ENCODE measurements at places on chromosomes 11 and 22.

- DNase-seq = no peak
These were observed 10.5 kb upstream of the OR2AT4 start for GRCh38 chr11:75107187-75107586.

- no peak for DNase-seq
These were observed 45.1 kb downstream of the PTPRJ start for GRCh38 chr11:48025293-48025983.

GRCh38 chr22:50289942-50290630 lies 17.4 kb downstream of the PLXNB2 start:
- DNase-seq = no peak

- no peak for DNase-seq
These were observed 5.5 kb downstream of the RAB36 start for GRCh38 chr22:23150762-23151161.

GRCh38 chr11:77131560-77131959 lies 3.5 kb downstream of the MYO7A start:
- no peak for DNase-seq

GRCh38 chr22:37281646-37282384 lies 493 bp upstream of the CYTH4 start:
- DNase-seq = no peak

- no peak for DNase-seq
These were observed 156.2 kb downstream of the ADAMTS15 start for GRCh38 chr11:130604606-130605005.

DNA sequence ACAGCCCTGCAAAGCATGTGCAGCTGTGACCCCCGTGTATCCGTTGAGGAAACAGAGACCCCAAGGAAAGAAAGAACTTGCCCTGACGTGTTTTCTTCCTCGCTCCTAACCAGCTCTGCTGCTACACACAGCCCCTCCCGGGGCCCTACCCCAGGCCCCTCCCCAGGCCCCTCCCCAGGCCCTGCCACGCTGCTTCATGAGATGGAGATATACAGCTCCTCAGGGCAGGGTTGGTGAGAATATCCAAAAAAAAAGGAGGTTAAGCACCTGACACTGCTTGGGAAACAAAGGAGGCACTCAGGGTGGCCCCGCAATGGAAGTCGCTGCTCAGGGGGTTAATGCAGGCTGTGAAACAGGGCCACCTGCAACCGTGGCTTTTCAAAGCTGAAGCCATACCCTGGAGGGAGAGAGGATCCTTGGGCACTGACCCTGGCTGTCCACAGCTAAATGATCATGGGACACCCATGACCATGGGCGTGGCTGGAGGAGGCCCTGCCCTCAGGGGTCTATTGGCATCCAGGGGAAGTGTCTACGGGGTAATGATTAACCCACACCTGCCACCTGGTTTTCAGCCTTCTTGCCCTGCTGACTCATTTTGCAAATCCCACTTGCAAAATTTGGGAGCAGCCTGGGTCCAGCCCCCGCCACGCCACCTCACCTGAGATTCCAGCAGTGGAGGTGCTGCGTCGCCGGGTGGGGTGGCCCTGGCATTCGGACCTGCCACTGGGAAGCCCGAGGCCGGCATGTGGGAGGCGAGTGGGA lies 112.1 kb upstream of the ANO1 start:
- DNase-seq = no peak

DNA sequence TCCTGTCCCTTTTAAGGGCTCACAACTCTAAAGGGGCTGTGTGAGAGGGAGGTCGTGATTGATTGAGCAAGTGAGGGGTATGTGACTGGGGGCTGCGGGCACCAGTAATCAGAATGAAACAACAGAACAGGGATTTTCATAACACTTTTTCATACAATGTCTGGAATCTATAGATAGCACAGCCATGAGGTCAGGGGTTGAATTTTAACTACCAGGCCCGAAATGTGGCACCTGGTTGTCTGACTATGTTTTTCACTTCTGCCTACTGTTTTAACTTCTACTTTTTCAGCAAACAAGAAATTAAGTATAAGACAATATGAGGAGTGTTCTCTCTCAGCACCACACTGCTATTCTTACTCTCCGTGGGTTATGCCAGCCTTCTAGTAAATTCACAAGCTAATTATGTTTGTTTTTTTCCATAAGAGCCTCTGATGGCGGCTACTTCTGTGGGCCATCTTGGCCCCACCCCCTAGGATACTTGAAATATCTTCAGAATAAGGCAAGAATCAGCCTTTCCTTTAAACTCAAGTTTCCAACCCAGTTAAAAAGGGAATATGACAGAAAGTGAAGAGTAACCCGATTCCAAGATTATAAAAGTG lies 552.8 kb upstream of the CHORDC1 start:
- DNase-seq = no peak

DNA sequence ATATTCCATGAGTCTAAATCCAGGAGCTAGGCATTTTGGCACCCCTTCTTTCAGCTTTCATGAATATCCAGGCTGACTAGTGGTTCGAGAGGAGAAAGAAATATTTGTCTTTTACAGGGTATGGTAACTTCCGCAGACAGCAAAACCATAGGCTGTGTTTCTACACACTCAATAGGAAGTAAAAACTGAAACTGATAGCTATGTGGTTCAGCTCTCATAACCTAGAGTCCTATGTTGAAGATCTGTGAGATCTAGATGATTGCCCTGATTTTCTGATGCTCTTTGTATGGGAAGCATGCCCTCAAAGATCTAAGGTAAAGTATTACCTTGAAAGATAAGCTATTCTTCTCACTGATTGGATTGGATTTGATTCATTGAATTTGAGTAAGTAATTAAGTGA lies 118.3 kb downstream of the CD44 start:
- DNase-seq = peak; percentile 47

DNA sequence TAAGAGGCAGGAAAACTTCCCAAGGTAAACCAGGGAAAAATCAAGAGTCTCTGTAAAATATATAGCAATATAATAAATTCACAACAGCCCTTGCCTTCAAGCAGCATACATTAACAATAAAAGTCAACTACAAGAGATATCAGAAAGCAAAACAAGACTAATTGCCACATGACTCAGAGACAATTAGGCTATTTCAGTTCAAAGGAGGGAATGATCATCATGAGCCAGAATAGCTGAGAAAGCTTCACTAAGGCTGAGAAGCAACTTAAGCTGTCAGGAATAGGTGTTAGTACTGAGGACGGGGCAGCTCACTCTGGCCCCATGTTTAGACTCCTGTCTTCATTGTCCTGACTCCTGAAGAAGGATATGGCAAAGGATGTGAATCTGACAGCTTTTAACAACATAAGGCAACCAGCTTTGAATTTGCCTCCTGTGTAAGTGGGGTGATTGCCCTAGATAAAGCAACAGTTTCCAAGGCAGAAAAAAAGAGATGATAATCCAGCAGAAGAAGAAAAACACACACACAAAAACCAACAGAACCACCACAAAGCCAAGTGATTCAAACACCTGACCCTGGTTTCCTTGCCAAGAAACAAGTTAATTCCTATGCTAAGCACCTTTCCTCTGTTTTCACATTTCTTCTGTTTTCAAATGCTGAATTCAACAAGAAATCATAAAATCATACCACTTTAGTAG lies 60.8 kb downstream of the SIK3 start:
- peak; percentile 41 for DNase-seq

- no peak for DNase-seq
These were observed 9.7 kb downstream of the PATE3 start for GRCh38 chr11:125797641-125798040.

DNA sequence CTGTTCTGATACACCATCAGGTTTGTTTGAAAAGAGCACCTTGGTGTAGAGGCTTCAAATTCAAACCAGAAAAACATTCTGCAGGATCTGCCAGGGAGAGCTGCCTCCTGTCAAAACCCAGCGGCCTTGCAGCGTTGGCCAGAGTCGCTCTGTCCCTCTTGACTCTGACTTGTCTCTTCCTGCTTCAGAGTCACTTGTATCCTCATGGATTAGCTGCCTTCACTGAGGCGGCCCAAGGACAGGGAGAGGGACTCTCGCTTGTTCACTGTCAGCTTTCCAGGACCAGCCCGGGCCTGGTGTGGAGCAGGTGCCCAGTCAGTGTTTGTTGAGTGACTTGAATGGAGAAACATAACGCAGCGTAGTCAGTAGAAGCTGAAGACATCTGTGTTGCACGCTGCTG lies 18.0 kb downstream of the TBC1D22A start:
- DNase-seq = no peak

DNA sequence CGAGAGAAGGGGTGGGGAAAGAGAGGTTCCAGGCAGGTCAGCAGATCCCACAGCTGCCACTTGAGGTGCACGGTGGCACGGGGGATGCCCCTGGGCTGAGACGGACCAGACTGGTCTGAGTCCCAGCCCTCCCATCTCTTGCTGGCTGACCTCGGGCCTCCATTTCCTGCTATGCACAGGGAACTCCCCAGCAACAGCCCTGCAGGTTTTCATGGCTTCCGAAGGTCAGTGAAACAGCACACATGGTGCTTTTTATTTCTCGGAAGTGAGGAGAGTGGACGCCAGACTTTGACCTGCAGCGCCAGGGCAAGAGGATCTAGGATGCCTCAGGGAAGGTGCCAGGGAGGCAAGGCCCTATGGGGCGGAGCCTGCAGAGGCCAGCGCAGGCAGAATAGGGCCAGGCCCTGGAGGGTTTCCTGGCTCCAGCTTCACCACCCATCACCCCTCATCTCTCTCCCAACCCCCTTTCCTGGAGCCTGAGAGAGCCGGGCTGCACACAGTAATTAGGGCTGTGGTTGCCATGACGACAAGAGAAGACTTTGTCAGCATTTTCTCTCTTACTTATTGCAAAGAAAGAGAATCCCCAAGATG lies 29.5 kb downstream of the SLC22A12 start:
- DNase-seq = no peak

DNA sequence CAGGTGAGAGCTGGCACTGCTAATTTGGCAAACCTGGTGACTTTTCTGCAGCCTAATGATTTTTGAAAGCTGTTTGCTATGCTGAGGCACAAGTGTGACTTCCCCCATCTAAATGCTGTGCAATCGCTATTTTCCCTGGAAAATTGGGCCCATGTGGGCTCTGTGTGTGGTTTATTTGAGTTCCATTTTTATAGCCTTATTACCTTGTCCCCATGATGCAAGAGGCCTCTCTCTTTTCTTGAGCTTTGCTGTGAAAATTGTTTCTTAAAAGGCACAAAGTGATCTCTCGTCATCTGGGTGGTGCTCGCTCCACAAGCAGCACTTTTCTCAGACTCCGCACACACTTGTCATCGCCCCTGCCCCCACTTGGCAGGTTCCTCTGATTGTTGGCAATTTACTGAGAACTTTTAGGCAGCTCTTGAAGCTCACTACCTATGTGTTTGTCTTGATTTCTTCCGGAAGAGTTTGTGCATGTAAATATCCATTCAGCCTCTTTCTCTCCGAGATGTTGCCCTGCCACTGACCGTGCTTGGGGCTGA lies 24.9 kb downstream of the BMAL1 start:
- DNase-seq = no peak

DNA sequence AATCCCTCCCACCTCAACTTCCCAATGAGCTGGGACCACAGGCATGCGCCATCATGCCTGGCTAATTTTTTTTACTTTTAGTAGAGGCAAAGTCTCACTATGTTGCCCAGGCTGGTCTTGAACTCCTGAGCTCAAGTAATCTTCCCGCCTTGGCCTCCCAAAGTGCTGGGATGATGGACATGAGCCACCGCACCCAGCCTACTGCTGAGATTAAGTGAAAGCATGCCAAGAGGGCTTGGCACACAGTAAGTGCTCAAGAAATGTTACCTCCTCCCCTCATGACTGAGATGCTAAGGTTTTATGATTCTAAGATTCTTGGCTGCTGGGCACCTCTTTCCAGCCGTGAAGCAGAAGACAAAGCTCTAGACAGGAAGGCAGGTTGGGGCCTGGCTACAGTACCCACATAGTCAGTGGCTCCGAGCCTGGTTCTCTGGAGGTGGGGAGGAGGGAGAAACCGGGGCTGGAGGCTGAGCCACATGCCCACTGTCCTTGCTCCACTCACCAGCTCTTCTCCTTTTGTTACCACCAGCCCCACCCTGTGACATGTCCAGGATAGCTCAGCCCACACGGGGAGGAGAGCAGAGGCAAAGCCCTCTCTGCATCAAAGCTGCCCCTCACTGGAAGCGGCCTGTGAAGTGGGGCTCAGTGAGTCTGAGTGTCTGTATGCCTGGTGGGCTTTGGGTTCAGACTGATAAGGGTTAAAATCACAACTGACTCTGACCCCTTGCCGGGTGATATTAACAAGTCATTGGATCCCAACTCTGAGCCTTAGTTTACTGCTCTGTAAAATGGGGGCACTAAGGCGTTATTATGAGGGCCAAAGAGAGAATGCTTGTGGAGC lies 12.9 kb downstream of the ARHGEF17 start:
- DNase-seq = no peak

Data from CD4-positive, alpha-beta T cell treated with Interleukin-4 for 4 hours (primary cell).